ENCODE measurements at places on chromosomes 5 and 9. TPM values are rescaled to one million over a fixed set of nuclear protein-coding genes. Genes with fewer than 3 reads are reported as not detected.

The CCDC107 gene
- 33.7 TPM for total RNA-seq

The CAMK4 gene
- 0.07 TPM for total RNA-seq

The CYSRT1 gene
- 5.0 TPM for total RNA-seq

The SPATA31C1 gene
- not detected for total RNA-seq

All from A549 treated with AZD2906 at 1 μM for 4 hours (cell line).